ENCODE measurements at places on chromosomes 1 and 21.

- DNase-seq: no peak
These were observed 30.5 kb upstream of the FGGY start for GRCh38 chr1:59266180-59266926.

DNA sequence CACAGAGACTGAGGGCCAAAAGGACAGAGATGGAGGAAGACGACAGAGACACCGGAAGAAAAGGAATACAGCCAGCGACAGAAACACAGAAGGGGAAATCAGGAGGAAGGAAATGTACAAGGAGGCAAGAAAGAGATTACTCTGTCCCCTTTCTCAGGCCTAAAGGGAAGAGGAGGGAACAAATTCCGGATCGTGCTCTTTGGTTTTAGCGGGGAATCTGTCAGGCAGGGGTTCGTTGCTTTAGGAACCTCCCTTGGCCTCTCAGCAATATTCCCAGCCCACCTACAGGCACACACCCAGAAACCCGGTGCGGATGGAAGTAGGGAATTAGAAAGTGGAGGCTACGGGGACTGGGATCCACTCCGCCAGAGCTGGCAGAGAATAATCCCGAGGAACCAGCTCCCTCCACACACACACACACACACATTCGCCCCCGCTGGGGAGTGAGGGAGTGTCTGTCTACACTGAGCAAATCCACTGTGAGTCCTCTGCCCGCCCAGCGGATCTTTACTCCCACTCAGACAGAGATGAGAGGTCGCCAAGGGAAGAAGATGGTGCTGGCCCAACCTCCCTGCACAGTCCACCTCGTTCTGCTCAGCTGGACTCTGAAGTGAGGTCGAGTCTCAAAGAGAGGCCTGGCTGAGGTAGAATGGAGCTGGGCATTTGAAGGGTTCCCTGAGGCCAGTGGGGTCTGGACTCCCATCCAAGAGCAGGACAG lies 5.7 kb downstream of the TAL1 start:
- no peak for DNase-seq

DNA sequence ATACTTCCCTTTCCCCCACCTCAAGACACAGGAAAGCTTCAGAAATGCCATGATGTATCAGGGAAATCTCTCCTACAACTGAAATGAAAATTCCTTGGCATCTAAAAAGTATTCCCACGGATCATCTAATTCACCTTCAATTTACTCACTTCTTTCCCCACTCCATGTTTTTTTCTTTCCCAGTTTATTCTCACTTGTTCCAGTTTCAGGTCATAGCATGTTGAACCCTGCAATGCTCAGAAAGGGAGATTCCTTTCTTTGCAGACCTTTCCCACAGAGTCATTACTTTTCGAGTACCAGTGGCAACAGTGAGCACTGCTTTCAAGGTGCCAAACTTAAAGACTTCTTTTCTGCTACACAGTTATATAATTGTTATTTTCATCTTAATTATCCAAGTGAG lies 305.0 kb downstream of the VAV3 start:
- DNase-seq: no peak

DNA sequence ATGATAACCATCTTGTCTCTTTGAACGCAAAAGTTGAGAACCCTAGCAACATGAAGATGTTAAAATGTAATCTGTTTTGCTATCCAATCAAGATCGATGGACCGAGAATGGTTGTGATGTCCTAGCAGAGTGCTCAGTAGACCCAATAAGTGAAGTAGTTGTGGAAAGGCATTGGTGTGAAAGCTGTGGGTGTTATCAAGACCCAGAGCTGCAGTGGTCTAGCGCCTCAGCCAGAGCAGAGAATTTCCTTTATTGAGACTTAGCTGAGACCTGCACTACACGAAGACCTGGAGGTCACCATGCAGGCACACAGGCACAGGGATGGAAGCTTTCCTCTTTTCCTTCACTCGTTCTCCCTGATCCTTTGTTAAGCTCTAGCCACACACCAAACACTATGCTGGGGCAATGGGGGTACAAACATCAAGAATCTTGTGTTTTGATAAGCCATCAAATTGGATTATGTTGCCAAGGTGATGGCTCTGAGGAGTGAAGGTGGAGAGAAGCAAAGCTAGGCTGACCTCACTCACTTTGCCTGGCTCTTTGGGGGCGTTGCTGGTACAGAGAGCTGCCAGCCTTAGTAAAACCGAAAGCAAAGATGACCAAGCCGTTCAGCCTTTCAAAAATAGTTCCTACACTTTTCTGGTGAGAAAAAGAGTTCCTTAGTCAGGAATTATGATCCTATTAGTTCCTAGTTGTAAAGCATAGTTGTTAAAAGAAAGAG lies 24.1 kb downstream of the METTL13 start:
- DNase-seq: peak; percentile 43

DNA sequence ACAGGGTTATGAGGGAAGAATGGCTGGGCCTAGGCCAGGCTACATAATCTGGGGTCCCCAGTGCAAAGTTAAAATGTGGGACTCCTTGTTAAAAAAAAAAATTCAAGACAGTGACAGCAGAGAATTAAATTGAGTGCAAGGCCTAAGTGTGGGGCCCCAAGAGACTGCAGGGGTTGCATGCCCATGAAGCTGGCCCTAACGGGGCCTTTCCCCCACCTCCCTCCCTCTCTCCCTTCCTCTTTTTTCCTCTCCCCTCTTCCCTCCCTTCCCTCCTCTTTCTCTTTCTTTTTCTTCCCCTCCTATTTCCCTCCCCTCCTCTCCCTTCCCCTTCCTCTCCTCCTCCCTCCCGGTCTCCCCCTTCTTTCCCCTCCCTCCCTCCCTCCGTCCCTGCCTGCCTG lies 266.7 kb downstream of the LMO4 start:
- no peak for DNase-seq

- DNase-seq: no peak
These were observed 128.0 kb downstream of the ACTL8 start for GRCh38 chr1:17883136-17883535.

DNA sequence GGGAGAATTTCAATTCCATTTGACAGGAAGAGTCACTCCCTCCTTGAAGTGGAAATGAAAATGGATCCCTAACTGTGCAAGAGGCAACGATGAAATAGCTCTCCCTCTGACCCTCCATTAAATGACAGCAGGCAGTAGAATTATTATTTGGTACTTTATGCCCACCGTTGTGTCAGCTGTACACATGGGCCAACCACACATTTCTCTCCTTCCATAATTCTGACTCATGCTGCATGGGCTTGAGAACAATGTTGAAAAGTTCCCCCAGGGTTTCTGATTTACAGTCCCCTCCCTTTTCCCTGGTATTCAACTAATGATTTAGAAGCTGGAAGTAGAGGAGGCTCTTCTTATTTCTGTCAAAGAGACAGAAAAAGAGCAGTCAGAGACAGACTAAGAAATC lies 103.5 kb downstream of the RGS7 start:
- no peak for DNase-seq

GRCh38 chr21:38534591-38534990 lies 36.3 kb upstream of the ERG start:
- no peak for DNase-seq

GRCh38 chr1:118973531-118974137 lies 14.5 kb downstream of the TBX15 start:
- no peak for DNase-seq

GRCh38 chr1:79899914-79900313 lies 893.4 kb upstream of the ADGRL4 start:
- DNase-seq: no peak

DNA sequence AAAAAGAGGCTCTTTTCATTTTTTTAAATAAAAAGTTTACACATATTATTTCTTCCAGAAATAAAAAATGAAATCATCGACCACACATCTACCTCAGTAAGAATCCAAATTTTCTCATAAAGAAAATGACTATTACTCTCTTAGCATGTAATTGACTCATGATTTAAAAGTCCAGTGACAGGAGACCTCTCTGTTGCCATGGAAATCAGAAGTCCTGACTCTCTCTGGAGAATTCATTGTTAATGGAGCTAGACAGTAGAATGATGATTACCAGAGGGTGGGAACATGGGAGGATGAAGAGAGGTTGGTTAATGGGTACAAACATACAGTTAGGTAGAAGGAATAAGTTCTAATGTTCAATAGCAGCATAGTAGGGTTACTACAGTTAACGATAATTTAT lies 5.0 kb upstream of the CLCA4 start:
- DNase-seq: no peak

- DNase-seq: no peak
These were observed 378.7 kb downstream of the KCNT2 start for GRCh38 chr1:196229546-196229945.

DNA sequence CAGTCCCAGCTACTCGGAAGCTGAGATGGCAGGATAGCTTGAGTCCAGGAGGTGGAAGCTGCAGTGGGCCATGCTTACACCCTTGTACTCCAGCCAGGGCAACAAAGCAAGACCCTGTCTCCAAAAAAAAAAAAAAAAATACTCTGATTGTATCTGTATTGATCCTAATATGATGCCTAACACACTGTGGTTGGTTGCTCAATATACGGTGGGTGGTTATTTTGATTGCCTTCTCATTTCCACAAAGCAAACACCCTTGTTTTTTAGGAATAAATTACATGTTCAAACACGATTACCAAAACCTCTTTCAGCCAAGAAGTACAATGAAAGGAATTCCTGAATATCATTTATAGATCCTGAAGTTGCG lies 3.4 kb downstream of the EGLN1 start:
- DNase-seq: no peak

DNA sequence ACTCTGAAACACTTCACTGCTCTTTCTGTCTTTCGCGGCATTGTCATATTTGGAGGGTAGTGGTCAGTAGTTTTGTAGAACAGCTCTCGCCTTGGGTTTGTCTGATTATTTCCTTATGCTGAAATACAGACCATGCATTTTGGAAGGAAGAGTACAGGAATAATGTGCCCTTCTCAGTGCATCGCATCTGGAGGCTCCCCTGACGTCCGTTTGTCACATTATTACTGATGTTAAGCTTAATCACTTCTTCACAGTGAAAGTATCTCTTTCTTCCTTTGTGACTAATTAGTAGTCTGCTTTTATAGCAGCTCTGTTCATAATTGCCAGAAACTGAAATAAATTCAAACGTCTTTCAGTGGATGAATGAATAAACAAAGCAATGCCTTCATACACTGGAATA lies 85.7 kb upstream of the CXADR start:
- DNase-seq: no peak

DNA sequence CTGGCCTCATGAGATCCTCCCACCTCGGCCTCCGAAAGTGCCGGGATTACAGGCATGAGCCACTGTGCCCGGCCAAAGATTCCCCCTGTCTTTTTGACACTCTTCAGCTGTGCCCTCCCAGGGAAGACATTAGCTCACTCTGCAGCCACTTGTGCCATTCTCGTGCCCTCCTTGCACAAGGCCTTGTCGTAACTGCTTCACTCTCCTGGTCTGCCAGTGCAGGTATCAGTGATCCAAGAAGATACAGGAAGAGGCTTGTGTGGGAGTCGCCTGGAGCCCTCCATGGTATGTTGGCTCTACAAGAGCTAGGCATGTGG lies 22.0 kb upstream of the WDR26 start:
- no peak for DNase-seq

- no peak for DNase-seq
These were observed 47.6 kb downstream of the SPSB1 start for GRCh38 chr1:9340172-9340854.

DNA sequence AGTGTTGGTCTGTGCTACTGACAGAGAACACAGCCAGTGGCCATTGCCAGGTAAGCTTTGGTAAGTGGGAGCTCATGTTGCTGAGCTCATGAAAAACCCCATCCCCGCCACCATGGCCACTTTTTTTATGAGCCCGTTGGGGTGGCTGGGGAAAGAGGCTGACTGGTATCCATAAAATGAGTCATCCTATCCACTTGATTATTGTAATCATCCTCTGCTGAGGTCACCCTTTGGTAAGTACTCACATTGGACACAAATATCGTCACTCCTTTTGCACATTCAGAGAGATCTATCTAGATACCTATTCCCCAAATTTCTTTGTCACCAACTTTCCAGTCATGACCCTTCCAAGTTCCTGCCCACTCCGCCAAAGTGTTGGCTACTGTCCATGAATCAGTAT lies 22.0 kb downstream of the SLAMF7 start:
- DNase-seq: no peak

GRCh38 chr1:206842854-206843253 lies 22.6 kb upstream of the IL20 start:
- no peak for DNase-seq

- peak; percentile 16 for DNase-seq
These were observed 1.5 kb downstream of the SPATA6 start for GRCh38 chr1:48470481-48470855.

GRCh38 chr1:198174297-198174696 lies 17.5 kb downstream of the NEK7 start:
- no peak for DNase-seq

DNA sequence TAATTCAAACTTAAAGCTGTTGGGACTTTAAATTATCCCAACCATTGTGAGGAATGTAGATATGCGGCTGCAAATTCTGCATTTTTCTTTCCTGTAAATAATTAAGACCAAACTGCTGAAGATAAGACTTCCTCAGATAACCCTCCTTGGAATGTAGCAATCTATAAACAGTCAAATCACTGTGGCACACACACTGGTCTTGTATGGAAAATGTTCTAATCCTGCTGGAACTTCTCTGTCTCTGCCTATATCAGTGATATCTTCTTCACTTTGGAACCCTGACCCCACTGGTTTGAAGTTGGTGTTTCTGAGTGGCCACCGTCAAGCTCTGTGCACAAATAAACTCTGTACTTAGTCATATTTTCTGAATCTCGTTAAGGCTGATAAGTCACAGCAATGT lies 32.9 kb downstream of the HSF2BP start:
- DNase-seq: peak; percentile 71

- no peak for DNase-seq
These were observed 157.3 kb downstream of the NTMT2 start for GRCh38 chr1:170303034-170303433.

GRCh38 chr1:167599957-167600581 lies 30.0 kb upstream of the RCSD1 start:
- peak; percentile 57 for DNase-seq

- DNase-seq: no peak
These were observed 26.7 kb upstream of the NBL1 start for GRCh38 chr1:19617376-19617775.

DNA sequence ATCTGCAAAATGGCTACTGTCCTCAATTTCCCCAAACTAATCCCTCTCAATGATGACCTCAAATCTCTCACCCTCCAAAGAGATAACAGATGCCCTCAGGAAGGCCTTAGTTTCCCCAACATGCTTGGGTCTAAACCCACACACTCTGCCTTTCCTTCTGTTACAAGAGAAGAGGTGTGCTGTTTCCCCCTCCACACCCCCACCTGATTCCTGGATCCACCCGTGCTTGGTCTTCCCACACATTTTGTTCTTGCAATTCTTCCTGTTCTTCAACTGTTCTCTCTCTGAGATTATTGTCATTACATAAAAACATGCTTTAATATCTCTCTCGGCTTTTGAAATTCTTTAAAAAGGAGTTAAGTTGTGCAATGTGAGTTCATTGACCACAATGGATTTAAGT lies 5.7 kb upstream of the CBR3 start:
- no peak for DNase-seq

- no peak for DNase-seq
These were observed 98.8 kb downstream of the CHD1L start for GRCh38 chr1:147341246-147341645.

DNA sequence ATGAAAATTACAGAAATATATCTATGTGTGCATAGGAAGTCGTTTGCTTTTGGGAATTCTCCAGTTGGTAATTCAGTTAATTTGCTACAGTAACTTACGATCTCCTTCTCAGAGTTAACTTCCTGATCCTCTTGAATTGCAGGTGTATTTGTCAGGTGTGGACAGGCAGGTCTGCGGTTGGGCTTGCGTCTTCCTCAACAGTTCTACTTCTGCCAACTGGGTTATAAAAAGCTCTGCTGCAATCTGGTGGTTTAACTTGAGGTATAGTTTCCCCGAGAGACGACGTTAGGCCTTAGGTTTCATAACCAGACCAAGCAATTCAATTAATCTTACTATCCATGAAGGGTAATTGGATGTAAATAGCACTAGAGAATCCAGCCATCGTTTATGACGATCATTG lies 88.2 kb downstream of the GABPA start:
- no peak for DNase-seq
